ENCODE measurements at places on chromosomes 5 and 9. TPM values are rescaled to one million over a fixed set of nuclear protein-coding genes. Genes with fewer than 3 reads are reported as not detected.

Gene KIF24
- 4.4 TPM for total RNA-seq

DNA sequence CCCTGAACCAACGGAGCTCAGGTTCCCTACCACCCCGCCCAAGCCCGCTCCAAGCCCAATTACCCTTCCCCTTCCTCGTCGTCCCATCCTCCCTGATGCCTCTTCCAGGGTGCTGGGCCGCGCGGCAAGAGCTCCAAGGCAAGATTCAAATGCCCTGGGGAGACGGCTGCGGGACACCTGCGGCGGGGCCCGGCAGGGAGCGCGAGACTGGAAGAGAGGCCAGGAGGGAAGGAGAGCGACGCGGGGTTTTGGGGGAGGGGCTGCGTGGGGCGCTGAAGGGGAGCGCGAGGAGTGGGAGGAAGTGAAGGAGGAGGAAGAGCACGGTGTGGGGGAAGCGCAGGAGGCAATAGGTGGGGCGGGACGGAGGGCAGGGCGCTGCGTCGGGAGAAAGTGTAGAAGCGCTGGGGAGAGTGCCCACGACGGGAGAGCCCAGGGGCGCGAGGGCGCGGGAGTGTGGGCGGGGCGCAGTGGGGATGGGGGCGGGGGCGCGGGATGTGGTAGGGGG lies 975 bp upstream of the NXNL2 start:
- DNase-seq: peak; percentile 68

Gene COL15A1
- 0.50 TPM for total RNA-seq

Gene ZNF300
- total RNA-seq: 25.9 TPM
